Neural progenitor cell (in vitro differentiated cells): ENCODE measurements at places on chromosomes 1 and 21. TPM values are rescaled to one million over a fixed set of nuclear protein-coding genes. Genes with fewer than 3 reads are reported as not detected.

GRCh38 chr1:8416881-8417280 lies 99.0 kb downstream of the SLC45A1 start:
- DNase-seq, result no peak

APOBEC4 gene
- not detected in 2 replicates for total RNA-seq

- no peak for DNase-seq
Observed at GRCh38 chr21:15060543-15061175, 4.1 kb downstream of the NRIP1 start.

DNA sequence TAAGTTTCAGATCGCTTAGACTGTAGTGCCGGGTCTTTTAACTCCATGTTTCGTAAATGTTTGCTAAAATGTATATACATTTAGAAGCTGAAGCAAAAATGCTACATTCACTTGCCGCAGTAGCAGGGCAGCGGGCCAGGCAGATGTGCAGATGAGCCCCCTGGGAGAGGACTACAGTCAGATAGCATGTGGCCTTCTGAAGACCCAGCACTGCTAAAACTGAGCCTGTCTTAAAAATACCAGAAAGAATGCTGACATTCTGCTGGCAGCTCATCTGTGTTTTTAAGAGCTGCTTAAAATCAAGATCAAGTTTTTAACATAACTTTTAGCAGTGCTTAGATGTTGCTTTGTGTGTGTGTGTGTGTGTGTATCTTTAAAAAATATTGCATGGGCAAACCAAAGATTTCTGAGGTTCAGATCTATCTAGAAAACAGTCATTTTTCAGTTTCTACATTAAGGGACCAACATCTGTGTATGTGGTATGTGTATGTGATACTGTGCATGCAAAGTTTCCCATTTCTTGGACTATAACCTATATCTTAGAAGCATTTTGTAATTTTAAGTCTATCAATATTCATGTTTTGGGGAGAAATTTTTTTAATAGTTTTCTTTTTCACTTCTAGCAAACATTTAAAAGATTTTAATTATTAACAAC lies 31.7 kb downstream of the CHRM3 start:
- no peak for DNase-seq

DNA sequence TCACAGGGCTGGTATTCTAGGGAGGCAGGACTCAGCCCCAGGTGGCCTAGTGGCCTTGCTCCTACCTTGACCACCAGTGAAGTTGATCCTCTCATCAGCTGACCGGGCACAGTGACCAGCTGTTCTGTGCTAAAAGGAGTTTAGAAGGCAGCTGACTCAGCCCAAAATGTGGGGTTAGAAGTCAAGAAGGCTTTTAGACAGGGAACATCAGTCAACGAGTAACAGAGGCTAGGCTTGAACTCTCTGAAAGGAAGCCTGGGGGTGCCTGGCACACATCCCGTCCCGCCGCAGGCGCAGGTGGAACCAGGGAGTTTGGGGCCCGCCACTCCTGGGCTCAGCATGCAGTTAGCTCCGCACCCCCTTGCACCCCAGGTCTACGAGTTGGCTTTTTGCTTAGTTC lies 114.9 kb upstream of the SLC45A1 start:
- DNase-seq, result no peak

LCE1E gene
- total RNA-seq, result not detected in 2 replicates

LIN28A gene
- 1,311 and 1,384 TPM in 2 replicates for total RNA-seq

GRCh38 chr21:38952890-38953289 lies 147.2 kb downstream of the ETS2 start:
- DNase-seq, result no peak

DNA sequence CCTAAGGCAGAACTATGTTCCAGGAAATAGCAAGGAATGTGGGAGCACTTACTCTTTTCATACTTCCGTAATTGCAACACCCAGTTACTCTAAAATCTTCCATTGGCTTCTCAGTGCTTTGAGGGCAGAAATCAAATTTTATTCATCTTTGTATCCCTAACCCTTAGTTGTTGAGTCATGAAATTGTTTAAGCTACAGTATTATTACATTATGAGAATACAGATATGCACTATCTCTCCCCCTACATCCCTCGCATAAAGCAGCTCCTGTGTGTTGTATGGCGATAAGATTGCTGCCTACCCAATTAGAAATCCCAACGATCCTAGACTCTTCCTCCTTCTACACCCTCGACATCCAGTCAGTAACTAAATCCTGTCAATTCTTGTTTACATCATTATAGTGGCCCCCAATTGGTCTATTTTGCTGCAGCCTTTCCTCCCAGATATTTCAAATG lies 2.6 kb downstream of the AIDA start:
- no peak for DNase-seq

- peak; percentile 29 for DNase-seq
Observed at GRCh38 chr1:202575918-202576653, 134.2 kb downstream of the SYT2 start.

DNA sequence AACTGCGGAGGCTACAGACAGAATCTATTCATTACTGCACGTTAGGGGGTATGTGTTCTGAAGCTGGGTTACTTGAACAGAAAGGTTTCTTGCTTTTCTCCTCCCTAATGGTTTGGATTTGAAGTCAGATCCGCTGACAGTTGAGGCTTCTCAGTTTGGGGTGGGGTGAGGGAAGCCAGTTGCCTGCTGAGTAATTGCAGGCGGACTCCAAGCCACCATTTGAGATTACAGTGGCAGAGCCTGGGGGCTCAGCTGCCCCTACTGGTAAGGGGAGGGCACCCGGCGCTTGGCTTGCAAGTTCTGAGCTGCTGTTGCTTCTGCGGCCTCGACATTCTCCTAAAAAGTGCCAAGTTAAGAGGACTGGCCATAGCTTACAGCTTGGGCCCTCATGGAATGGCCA lies 2.0 kb downstream of the GRHL3 start:
- DNase-seq, result no peak

- no peak for DNase-seq
Observed at GRCh38 chr21:25188677-25189079, 418.6 kb downstream of the MRPL39 start.

SMYD2 gene
- total RNA-seq, result 18.9 and 20.5 TPM in 2 replicates

MSTO1 gene
- total RNA-seq, result 36.6 and 45.9 TPM in 2 replicates

DNA sequence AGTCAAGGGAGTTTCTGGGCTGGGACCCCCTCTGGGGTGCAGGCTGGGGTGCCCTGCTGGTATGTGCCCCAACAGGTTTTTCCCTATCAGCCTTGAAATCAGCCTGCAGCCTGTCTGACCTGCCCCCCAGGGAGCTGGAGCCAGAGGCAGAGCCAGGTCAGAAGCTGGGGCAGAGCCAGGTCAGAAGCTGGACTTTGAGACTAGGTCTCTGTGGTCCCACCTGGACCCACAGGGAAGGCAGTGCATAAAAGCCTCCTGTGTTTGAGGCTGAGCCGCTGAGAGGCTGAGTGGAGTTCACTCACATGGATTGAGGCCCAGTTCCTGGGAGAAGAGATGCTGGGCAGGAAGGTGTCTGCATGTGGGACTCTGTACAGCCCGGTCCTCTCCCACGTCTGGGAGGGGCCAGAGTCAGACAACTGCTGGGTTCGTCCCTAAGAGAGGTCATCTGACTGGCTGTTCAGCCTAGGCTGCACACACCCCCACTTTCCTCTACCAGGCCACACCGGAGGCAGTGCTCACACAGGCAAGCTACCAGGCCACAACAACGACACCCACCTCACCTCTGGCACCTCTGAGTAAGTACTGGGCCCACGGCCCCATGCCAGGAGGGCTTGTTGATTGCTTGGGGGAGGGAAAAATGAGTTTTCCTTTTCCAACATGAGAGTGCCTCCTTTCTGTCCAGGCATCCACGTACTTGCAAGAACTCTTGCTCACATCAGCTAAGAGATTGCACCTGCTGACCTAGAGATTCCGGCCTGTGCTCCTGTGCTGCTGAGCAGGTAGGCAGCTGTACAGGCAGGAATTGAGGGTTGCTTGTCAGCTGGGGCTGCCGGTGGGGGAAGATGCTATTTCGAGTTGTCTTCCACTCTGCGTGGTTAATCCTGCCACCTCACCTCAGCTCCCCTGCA lies at the start of gene ANXA9:
ANXA9 (plus strand) TSS at position 488 of the 908 bp plus-strand sequence. CDS start 814 bp downstream, outside the sequence.
- DNase-seq, result no peak

DNA sequence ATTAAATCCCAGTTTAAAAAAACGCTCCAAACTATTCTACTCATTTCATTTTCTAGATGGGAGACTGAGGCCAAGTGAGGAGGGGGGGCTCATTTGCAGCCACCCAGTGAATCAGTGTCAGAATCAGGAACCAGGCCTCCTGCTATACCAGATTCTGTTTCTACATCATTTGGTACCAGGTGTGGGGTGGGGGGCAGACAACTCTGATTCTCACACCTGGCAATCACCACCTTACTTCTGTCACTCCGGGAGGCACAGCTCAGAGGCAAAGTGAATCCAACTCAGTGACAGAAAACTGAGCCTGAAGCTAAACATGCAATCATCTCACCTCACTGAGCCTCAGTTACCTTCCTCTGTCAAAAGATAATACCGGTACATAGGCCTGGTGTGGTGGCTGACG lies 23.5 kb upstream of the ID3 start:
- DNase-seq, result no peak

DNA sequence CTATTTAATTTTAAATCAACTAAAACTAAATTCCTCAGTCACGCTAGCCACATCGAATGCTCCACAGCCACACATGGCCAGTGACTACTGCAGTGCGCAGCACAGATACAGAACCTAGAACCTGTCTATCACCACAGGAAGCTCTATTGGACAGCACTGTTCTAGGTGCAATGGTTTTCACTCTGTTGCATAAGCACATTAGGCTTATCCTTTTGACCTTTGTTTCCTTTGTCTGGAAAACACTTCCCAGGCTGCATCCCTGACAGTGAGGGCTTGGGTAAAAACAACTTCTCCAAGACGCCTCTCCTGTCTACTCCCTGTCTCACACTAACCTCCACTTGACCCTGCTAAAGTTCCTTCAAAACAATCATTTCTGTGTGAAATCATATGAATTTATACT lies 33.6 kb upstream of the RAP1GAP start:
- DNase-seq, result no peak

DNA sequence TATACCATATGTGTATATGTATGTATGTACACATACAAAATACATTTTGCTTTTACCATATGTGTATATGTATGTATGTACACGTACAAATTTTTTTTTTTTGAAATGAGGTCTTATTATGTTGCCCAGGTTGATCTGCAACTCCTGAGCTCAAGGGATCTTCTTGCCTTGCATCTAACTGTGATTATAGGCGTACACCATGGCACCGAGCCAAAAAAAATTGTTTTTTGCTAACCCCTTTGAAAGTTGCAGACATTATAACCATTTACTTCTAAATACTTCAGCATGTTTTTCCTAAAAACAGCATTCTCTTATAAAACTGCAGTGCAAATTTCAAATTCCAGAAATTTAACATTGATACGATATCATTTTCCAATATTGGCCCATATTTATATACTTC lies 147.0 kb downstream of the POU2F1 start:
- no peak for DNase-seq

KRTAP19-3 gene
- total RNA-seq, result not detected in 2 replicates

DNA sequence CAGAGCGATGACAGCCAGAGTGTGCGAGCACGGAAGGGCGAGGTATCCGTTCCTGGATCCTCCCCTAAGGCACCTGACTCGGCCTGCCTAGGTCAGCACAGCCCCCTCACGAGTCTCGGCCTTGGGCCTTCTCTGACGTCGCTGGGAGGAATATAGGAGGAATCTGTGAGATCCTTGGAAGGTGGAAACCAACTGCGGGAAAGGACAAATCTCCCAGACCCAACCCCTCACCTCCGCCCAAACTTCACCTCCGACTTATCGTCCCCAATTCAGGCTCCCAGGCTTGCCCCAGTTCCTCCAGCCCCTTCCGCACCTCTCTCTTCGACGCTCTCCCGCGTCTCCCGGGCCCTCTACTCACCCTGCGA lies 494 bp downstream of the APH1A start:
- peak; percentile 40 for DNase-seq

KANK4 gene
- total RNA-seq, result 0.40 TPM in 1 of 2 replicates, not detected in the other

DNA sequence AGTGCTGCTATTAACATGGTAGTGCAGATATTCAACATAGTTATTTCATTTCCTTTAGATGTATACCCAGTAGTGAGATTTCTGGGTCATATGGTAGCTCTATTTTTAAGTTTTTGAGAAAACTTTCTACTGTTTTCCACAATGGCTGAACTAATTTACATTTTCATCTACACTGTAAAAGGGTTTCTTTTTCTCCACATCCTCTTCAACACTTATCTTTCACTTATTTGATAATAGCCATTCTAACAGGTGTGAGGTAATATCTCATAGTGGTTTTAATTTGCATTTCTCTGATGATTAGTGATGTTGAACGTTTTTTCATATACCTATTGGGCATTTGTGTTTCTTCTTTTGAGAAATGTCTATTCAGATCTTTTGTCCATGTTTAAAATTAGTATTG lies 149.8 kb downstream of the PDE4B start:
- no peak for DNase-seq

GRCh38 chr1:235098547-235098946 lies 30.1 kb downstream of the TOMM20 start:
- no peak for DNase-seq

OR6N1 gene
- not detected in 2 replicates for total RNA-seq

GRCh38 chr1:44644806-44645205 lies 29.5 kb downstream of the TMEM53 start:
- no peak for DNase-seq

ZNF672 gene
- 16.9 and 35.5 TPM in 2 replicates for total RNA-seq

- peak; percentile 82 for DNase-seq
Observed at GRCh38 chr21:45542242-45542666, at the start of gene SLC19A1. SLC19A1 (minus strand) TSS chr21:45542440; CDS start chr21:45537959, 4,481 bp downstream.

DNA sequence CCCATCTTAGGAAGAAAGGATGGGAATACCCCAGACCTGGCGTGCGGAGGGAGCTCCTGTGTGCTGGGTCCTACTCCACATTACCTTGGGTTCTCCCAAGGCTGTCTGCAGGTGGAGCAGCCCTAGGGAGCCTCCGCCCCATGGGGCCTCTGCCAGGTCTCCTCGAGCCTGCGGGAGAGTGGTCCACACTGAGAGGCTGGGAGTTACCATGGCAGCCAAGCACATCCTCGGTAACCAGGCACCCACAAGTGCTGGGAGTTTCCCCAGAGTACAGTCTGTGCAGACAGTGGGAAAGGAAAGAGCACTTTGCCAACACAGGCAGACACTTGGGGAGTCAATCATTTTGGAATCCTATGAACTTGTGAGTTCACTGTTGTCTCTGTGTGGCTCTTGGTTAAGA lies 249.4 kb downstream of the DYRK1A start:
- DNase-seq, result no peak

ABCG1 gene
- 1.9 and 2.0 TPM in 2 replicates for total RNA-seq

DNA sequence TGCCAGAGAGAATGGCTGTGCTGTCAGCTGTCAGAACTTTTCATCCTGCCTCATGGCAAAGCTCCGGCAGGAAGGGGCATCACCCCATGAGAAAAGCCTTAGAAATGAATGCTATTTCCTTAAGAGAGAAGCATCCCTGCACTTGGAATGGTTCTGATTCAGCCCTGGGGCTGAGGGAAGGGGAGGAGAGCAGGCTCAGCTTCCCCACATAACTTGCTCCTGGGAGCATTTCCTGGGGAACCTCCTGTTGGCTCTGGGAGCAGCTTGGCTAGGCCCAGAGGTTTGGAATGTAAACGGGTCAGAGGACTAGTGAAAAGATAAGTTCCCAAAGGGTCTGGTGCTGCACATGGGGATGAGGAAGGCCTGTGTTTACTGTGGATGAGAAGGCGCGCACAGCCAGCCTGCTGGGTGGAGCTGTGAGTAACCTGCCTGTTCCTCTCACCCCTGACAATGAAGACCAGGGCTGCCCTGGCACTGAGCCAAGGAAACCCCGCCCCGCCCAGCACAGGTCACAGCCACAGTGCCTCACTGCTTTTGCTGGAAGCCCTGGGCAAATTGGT lies 5.0 kb downstream of the PRELP start:
- DNase-seq, result no peak

GRCh38 chr1:223257856-223258550 lies 106.0 kb downstream of the SUSD4 start:
- no peak for DNase-seq

GRCh38 chr21:41943851-41944250 lies 10.0 kb downstream of the C2CD2 start:
- DNase-seq, result no peak

CFAP45 gene
- not detected in 2 replicates for total RNA-seq

- DNase-seq, result no peak
Observed at GRCh38 chr1:230839173-230839572, 29.1 kb downstream of the C1orf198 start.
